HT1080 (cell line): ENCODE measurements at places on chromosomes 4 and X.

GRCh38 chr4:161279095-161279494 is 884.7 kb downstream of the FSTL5 start:
- no peak for DNase-seq

GRCh38 chr4:126766241-126766640 is 866.5 kb upstream of the INTU start:
- DNase-seq, result no peak

GRCh38 chr4:148831945-148832344 is 389.7 kb upstream of the NR3C2 start:
- peak; percentile 87 for DNase-seq

DNA sequence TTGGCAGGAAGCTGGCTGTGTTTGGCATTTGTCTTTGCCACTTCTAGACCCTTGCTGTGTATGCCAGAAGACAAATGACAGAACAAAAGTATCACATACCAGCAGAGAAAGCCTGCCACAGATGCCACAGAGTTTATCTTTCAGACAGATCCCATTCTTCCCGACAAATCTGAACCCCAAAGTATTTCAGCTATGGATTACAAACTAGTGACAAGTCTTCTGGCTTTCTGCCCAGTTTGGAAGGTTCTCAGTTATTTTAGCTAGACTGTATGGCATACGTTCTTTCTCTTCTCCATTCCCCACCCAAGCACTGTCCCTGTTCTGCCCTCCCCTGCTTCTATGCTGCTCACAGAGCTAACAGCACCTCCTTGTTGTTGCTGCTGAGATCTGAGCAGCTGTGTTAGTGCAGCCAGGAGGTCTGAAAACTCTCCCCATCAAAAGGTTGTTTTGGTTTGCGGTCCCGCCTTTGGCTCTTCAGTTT is 236.7 kb downstream of the FRAS1 start:
- DNase-seq, result peak; percentile 77

DNA sequence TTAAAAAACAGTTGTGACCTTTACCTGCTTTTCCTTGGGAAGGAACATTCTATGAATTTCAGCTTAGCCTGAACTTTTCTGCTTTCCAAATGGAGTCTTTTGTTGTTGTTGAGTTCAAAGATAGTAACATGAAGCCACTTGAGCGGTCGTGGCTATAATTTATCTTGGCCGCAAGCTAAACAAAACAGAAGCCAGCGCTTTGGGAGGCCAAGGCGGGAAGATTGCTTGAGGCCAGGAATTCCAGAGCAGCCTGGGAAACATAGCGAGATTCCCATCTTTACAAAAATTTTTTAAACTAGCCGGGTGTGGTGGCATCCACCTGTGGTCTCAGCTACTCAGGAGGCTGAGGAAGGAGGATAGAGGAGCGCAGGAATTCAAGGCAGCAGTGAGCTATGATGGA is 29.9 kb downstream of the TKTL1 start:
- DNase-seq, result no peak

GRCh38 chrX:147847999-147848398 is 63.7 kb upstream of the FMR1 start:
- no peak for DNase-seq

- DNase-seq, result peak; percentile 61
Observed at GRCh38 chrX:45329217-45329616, 128.5 kb upstream of the DIPK2B start.

DNA sequence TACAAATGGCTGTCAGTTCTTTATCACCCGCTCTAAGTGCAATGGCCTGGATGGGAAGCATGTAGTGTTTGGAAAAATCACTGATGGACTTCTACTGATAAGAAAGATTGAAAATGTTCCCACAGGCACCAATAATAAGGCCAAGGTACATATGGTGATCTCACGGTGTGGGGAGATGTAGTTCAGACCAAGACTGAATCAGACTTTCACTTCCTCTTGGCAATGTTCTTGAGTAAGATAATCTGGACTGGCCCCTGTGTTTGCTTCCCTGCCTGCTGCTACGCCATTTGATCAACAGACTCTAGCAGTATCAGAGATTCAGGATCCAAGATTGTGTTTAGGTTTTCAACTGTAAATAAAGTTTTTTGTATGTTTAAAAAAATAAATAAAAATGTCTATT is 682.2 kb upstream of the AMOT start:
- no peak for DNase-seq

DNA sequence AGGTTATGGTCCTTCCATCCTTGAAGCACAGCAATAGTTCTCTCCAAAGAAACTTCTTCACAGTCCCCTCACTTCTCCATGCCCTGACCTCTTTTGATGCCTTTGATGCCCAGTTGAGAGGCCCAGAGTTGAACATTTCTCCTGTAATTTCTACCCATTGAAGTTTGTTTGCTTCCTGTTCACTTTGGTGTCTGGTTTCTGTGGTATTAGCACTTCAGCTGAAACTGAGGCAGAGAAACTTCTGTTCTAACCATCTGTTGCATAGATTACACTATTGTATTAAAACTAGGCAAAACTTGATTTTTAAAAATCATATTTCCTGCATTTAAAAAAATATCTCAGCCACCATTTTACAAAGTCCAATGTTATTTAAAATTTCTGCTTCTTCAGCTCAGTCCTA is 89.8 kb upstream of the ADGRG2 start:
- no peak for DNase-seq

GRCh38 chr4:138698641-138699040 is 316.9 kb upstream of the NOCT start:
- DNase-seq, result no peak

GRCh38 chr4:23234716-23235115 is 542.0 kb downstream of the GBA3 start:
- peak; percentile 19 for DNase-seq

GRCh38 chr4:7278981-7279380 is 86.6 kb downstream of the SORCS2 start:
- DNase-seq, result no peak

DNA sequence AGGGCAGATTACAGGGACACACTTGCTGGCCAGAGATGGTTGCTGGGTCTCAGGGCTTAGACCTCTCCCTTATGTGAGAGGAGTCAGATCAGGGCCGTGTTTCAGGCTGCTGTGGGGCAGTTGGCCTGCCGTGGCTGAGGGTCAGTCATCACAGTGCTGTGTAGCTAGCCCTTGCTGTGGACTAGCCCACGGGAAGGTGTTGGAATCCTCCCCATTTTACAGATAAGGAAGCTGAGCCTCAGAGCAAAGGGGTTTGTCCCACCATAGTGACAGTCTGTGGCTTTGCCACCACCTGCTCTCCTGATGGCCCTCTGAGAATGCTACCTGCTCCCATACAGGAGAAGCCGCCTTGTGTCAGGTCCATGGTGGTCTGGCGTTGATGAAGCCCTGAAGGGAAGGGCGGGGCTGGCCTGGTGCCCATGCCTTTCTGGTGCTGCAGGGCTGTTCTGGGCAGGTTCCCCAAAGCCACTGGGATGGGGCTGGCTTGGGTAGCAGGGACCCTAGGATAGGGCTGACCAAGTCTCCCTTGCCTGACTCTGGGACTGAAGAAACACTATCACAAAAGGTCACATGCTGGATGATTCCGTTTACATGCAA is 2.4 kb upstream of the FAM53A start:
- no peak for DNase-seq

GRCh38 chr4:153521999-153522801 is 56.0 kb downstream of the TMEM131L start:
- no peak for DNase-seq

- DNase-seq, result no peak
Observed at GRCh38 chrX:15217161-15217560, 52.7 kb downstream of the ASB9 start.

DNA sequence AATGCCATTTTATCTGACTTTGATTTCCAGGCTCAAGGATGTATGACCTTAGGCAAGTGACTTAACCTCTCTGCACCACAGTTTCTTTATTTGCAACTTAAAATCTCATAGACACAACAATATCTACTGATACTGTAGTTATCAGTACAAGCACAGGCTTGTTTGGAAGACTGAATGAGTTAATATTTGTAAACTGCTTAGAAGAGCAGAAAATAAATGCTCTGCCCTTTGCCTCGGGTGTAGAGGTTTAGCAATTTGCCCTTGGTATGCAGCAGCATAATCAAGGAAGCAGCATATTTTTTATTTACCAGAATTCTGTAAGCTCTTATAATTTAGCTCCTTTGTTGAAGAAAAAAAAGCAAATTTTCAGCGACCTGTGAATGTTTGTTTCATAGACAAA is 2.9 kb upstream of the CXCL1 start:
- no peak for DNase-seq

DNA sequence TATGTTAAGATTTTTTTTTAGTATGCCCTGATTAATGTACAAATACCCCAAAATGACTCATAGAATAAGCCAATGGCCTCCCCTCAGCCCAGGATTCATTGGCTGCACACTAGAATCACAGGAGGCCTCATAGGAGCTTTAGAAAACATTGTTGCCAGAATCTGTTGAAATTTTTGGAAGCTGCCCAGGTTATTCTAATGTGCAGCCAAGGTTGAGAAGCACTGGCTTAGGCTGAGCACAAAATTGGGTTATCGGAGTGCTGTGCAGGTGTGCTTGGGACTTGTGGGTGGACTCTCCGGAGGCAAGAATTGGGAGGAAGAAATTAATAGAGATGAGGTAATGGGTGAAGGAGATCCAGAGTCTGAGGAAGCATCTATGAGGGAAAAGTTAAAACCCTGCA is 41.3 kb upstream of the VCX start:
- no peak for DNase-seq

GRCh38 chr4:153143527-153144348 is 60.5 kb upstream of the TRIM2 start:
- peak; percentile 72 for DNase-seq

DNA sequence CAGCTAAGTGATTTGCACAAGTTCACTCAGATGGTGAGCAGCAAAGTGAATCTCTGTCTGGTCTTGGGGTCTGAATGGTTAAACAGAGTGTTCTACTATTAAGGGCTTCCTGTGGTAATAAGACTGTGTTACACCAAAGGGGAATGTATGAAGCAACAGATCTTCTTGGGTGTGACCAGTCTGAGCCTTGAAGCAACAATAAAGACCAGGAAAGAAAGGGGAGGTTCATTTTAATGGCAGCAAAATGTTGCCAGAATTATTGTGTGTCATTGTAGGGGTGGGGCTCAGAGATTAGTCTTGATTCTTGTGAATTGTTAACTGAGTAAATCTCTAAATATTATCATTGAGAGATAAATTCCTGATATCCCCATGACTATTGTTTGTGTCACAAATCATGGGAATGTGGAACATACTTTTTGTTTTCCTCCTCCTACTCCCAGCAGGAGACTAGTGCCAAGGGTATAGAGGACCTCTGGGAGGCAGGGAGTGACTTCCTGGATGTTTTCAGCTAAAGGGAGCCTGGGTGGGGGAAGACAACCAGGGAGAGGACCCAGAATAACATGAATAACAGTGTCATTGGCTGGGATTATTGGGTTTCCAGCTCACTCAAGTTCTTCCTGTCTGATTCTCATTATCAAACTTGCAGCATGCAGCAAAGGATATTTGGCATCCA is 141.4 kb upstream of the PAK3 start:
- DNase-seq, result no peak

DNA sequence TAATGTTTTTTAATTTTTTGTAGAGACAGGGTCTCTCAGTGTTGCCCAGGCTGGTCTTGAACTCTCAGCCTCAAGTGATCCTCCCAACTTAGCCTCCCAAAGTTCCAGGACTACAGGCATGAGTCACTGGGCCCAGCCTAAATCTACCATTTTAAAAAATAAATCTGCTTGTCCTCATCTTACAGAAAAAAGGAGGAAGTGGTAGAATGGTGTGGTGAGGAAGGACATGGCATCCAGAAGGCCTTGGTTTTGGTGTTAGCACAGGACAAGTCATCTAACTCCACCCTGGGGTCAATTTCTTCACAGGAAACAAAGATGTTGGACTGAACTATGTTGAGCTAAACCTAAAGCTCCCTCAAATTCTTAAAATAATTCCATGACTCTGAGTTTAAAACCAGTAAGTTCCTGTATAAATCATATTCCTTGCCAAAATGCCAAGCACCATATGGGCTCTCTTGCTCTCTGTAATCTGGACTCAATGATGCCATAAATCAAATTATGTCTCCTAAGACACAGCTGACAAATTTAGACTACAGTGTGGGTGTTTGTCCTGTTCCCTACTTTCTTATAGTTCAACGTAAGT is 253.9 kb upstream of the NOCT start:
- DNase-seq, result no peak

GRCh38 chr4:34091451-34091850 is 2152.9 kb downstream of the ARAP2 start:
- no peak for DNase-seq

GRCh38 chr4:47525154-47525819 is 40.2 kb downstream of the ATP10D start:
- DNase-seq, result peak; percentile 87

GRCh38 chr4:150402871-150403272 is 179.1 kb upstream of the MAB21L2 start:
- no peak for DNase-seq

DNA sequence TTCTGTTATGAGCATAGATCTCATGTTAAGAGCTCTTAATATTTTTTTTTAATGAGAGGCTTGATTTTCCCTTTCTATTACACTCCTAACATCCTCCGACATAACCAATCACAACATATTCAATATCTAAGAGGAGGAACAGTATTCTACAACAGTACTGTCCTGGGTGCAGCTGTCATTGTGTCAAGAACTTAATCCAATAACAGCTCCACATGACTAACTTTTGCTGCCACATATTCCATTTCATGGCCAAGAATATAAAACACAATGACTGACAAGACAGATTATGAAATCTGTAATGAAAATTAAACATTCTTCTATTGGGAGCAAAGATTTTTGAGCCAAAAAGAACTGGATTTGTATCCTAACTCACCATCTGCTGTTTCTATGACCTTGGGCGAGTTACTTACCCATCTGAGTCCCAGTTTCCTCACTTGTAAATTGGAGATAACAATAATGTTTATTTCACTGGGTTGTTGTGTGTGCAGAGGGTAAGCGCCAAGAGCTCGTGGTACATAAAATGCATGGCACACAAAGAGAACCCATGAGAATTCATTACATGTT is 405.6 kb downstream of the SPRY1 start:
- no peak for DNase-seq

GRCh38 chr4:124636788-124637187 is 75.7 kb downstream of the ANKRD50 start:
- no peak for DNase-seq

GRCh38 chr4:4200624-4201023 is 26.1 kb downstream of the OTOP1 start:
- peak; percentile 25 for DNase-seq

DNA sequence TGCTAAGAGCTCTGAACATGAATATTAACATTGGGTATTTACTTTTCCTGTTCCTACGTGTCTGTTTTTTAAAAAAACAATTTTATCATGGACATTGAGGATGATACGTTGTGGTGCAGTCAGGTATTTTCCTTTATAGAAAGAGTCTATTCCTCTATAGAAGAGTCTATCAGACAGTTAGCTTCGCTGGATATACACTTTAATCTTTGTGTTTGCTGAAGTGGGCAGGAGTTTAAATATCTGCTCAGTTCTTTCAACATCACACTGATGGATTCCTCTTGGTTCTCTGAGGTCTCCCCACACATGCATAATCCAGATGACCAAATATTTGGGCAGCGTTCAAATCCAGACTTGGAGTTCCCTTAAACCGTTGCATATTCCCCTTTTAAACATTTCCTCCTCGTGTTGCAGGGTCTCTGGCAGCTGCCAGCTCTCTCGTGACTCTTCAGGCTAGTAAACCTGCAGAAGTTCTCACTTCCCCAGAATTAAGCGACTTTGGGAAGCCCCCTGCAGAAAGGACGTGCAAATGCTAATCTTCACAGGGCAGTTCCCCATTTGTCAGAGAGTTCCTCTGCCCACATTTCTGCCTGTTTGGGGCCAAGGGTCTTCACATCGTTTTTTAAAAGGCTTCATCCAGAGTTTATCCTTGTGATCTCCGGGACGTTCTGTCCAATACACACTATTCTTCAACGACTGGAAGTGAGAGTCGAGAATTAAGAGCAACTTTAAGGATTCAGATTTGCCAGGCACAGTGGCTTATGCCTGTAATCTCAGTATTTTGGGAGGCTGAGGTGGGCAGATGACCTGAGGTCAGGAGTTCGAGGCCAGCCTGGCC is 20.5 kb upstream of the DHRSX start:
- no peak for DNase-seq
